Stimulated activated CD4-positive, alpha-beta T cell treated with anti-CD3 and anti-CD28 coated beads, Interleukin-1b, Interleukin-23, amount 100 ng/mL, for 24 hours (primary cell): ENCODE measurements at places on chromosomes 5 and 9.

- no peak for DNase-seq
These were observed 293.6 kb downstream of the ACTL7B start for GRCh38 chr9:108562176-108562575.

- DNase-seq, result no peak
These were observed 50.9 kb downstream of the SUSD1 start for GRCh38 chr9:112124156-112124555.

GRCh38 chr9:629146-629545, 212.4 kb upstream of the DMRT1 start:
- DNase-seq, result no peak

- DNase-seq, result no peak
These were observed 43.4 kb upstream of the EXOC3 start for GRCh38 chr5:399296-400281.

DNA sequence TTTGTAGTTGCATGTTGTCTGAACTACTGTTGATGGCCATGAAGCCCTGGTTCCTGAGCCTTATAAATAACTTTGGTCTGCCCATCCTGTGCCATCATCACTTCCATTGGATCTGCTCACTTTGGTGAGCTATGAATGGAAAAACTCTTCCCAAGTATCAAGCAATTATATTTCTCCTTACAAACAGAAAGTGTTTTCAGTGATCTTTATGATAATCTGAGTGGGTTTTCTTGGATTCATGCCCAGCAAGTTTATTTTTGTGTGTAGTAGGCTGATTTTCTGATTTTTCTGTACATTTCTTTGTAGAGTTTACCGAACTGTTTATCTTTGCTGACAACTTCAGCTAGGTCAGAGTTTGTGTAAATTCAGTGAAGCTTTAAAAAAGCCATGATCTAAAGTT, 31.0 kb downstream of the CAMK4 start:
- no peak for DNase-seq

DNA sequence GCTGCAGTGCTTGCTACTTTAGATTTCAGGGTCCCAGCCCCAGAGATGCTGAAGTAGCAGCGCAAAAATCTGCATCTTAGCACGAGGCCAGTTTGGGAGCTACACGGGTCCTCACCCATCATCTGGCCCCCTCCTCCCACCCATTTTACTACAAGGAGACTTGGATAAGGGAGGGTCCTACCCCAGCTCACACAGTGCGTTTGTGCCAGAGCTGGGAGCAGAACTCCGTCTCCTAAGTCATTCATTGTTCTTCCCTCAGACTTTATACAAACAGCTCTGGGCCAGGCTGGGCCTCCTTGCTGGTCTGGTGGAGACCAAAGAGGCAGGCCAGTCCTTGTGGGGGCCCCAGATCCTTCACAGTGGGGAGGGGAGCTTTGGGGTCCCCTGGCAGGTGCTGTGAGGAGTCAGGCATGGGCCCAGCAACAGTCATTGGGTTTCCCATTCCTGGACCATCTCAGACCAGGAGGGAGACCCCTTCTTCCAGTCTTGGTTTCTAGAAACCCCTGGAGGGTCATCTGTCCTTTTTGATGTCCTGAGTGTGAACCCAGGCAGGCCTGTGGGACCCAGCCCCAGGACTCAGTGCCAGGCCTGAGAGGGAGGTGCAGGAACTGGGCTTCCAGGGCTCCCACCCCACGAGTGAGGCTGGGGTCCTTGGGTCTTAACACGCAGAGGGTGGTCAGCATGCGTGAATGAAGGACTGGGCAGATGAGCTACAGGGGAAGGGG, 2.3 kb upstream of the IL17B start:
- DNase-seq, result no peak

DNA sequence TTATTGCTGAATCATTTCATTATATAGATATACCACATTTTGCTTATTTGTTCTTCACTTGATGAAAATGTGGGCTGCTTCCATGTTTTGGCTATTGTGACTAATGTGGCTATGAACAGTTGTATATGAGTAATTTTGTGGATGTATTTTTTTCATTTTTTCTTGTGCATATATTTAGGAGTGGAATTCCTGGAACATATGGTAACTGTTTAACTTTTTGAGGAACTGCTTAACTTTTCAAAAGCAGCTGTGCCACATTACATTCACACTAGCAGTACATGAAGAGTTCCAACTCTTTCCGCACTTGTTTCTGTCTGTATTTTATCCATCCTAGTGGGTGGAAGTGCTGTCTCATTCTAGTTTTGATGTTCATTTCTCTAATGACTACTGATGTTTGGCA, 67.8 kb downstream of the JAK2 start:
- DNase-seq, result no peak
